ENCODE measurements at places on chromosomes 7 and 10.

DNA sequence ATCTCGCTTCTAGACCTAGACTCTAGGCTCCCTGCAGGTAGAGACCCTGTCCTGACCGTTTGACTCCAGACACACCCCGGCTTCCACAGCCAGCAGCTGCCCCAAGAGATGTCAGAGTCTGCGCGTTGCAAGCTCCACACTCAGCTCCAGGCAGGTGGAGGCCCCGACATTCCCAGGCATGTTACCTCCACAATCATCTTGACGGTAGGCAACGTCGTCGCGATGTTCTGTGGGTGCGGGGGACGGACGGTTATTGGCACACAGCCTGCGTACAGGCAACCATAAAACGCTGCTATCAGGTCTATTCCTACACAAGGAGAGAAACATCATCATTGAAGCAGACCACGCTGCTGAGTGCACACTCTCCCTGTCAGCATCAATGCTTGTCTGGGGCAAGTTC, 213.2 kb downstream of the ZMYND11 start:
- DNase-seq, result no peak

- DNase-seq, result no peak
Observed at GRCh38 chr7:84204655-84205054, 10.1 kb upstream of the SEMA3A start.

DNA sequence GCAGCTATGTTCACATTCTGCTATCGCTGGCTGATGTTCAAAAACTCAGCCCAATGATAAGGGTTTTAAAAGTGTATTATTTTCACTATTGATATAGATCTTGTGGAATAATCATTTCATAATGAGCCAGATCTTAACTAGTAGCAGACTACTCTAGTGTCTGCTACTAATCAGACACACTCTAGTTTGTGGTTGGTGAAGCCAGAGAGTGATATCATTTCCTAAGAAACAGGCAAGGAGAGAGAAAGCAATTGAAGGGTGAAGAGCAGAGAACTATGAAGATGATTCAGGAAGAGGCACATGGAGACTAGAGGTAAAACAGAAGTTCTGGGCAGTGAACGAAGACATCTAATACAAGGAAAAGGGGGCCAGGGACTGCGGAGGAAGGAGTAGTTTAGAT, 58.2 kb upstream of the BET1 start:
- no peak for DNase-seq

GRCh38 chr10:86368987-86369386, 2.4 kb upstream of the GRID1 start:
- no peak for DNase-seq

GRCh38 chr10:118504044-118504443, 91.4 kb downstream of the PRLHR start:
- DNase-seq, result no peak
